ENCODE measurements at places on chromosomes 11 and 22.

GRCh38 chr22:42328130-42328783 is 57.8 kb upstream of the TCF20 start:
- H3K4me1 ChIP-seq = peaks cover 7% of the 10 kb centered on the region
- peaks cover 31% of the 10 kb centered on the region for H3K27me3 ChIP-seq
- H3K27ac ChIP-seq = no peak overlapping the region
- no peaks in the 10 kb centered on the region for H3K36me3 ChIP-seq
- H3K4me3 ChIP-seq = no peak overlapping the region

- H3K27me3 ChIP-seq = no peaks in the 10 kb centered on the region
- no peak for DNase-seq
- H3K36me3 ChIP-seq = no peaks in the 10 kb centered on the region
- no peak overlapping the region for H3K4me3 ChIP-seq
- H3K4me1 ChIP-seq = peaks cover 34% of the 10 kb centered on the region
Measured at GRCh38 chr11:65051398-65051858, 6.9 kb downstream of the NAALADL1 start.

DNA sequence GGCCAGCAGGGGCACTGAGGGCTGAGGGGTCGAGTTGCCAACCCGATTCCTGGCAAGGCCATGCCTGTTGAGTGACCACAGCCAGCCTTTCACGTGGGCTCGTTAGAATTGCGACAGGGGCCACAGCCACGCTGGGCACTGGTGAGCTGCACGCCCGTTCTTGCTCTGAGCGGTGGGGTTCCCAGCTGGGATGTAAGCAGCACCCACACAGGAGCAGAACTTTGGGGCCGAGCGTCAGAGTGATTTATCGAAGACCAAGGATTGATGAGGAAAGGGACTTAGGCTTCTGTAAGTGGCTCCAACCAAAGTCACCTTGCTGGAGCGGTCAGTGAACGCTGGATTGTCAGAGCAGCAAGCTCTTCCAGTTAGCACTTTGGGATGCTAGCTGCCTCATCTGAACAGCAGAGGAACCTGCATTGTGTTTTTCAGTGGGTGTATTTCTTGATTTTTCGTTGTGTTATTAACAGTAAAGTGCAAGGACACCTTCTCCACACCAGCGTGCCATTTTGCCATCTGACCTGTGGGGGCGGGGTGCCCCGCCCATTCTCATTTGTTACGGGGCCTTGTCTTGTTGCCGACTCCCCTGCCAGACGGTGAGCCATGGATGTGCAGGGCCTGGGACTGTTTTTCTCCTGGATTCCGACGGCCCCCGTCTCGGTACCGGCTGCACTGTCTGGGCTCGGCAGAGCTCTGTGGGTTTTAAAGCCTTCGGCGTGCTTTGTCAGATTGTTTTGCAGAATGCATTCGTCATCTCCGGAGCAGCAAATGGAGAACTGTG is 202.5 kb downstream of the TBC1D22A start:
- peaks cover 30% of the 10 kb centered on the region for H3K4me1 ChIP-seq
- H3K27me3 ChIP-seq = no peaks in the 10 kb centered on the region
- H3K4me3 ChIP-seq = no peak overlapping the region
- DNase-seq = no peak

DNA sequence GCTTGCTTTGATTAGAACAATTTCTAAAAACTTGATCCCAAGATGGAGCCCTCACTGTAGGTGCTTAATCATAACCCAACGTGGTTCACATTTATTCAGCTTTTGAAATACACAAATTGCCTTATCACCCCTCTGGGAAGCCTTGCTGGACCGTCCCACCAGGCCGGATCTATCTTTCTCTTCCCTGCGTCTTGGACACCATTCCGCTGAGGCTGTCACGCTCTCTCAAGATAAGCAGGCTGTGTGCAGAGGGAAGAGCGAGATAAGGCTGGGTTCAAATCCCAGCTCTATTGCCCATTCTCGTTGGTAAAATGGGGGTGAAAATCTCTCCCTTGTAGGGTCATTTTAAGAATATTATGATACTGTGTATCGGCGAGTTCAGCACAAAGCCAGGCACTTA is 20.5 kb upstream of the TP53I11 start:
- no peak overlapping the region for H3K4me3 ChIP-seq
- H3K36me3 ChIP-seq = no peaks in the 10 kb centered on the region
- no peak overlapping the region for H3K27ac ChIP-seq
- no peak for DNase-seq
- no peaks in the 10 kb centered on the region for H3K27me3 ChIP-seq

DNA sequence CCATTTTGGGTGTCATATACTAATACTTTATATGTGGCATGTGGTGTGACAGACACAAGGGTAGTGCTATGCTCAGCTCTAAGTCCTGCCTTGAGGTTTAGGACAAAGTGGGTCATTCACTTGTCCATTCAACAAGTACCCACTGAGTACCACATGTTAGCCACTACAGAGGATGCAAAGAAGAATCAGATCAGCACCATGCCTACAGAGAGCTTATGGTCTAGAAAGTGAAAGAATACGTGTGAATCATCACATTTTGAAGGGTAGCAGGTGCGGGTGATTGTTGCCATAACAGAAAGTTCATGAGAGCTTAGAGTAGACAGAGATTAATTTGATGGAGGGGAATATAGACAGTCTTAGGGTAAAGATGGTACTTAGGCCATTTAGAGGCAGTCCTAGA is 18.3 kb downstream of the CLMP start:
- peaks cover 21% of the 10 kb centered on the region for H3K27me3 ChIP-seq
- H3K4me1 ChIP-seq = no peaks in the 10 kb centered on the region
- no peak overlapping the region for H3K4me3 ChIP-seq
- H3K36me3 ChIP-seq = no peaks in the 10 kb centered on the region
- H3K27ac ChIP-seq = no peak overlapping the region
- no peak for DNase-seq

GRCh38 chr11:93194673-93195291 is 3.0 kb downstream of the SLC36A4 start:
- no peaks in the 10 kb centered on the region for H3K36me3 ChIP-seq
- H3K4me1 ChIP-seq = peaks cover 17% of the 10 kb centered on the region
- H3K27ac ChIP-seq = no peak overlapping the region
- no peaks in the 10 kb centered on the region for H3K27me3 ChIP-seq
- peak overlapping the region; percentile 20 for H3K4me3 ChIP-seq
- no peak for DNase-seq

- peak overlapping the region; percentile 23 for H3K4me3 ChIP-seq
- peaks cover 8% of the 10 kb centered on the region for H3K36me3 ChIP-seq
- no peak for DNase-seq
- H3K4me1 ChIP-seq = peaks cover 10% of the 10 kb centered on the region
- H3K27ac ChIP-seq = no peak overlapping the region
Measured at GRCh38 chr11:14587258-14587657, 56.3 kb upstream of the PDE3B start.

DNA sequence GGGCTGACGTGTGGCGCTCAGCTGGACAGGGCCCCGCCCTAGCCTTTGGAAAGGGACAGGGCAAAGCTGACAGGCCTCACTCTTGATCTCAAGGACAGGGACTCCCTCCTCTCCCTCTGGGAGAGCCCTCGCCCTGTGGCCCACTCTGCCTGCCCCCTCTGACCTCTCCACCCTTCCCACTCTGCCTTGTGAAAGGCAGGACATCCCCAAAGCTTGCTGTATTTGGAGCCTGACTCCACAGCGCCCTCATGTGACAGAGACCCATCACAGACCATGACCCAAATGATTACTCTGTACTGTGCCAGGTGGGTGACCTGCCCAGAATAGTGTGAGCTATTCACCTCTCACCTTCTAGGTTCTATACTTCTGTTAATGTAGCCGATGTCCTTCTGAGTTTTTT is 18.8 kb downstream of the P2RY2 start:
- no peaks in the 10 kb centered on the region for H3K4me1 ChIP-seq
- H3K27me3 ChIP-seq = no peaks in the 10 kb centered on the region
- no peak overlapping the region for H3K27ac ChIP-seq

GRCh38 chr11:74473382-74474173 is 6.2 kb upstream of the KCNE3 start:
- no peak overlapping the region for H3K4me3 ChIP-seq
- DNase-seq = no peak
- H3K4me1 ChIP-seq = peaks cover 3% of the 10 kb centered on the region

DNA sequence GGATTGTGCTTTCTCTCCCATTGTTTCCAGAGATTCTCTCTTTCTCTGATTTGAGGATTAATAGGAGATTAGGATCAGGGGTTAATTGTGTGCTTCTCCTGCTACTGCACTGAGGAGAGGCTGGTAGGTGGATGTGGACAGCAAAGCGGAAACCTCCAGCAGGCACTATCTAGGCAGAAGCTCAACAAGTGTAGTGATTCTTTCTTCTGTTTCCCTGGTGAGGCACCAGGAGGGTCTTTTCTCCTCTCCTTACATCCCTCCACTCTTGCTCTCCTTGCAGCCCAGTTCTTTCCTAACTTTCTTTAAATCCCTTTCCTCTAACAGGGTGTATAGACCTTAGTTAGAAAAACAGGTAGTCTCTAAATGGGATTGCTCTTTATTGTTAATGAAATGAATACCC is 1.9 kb upstream of the ZBTB16 start:
- DNase-seq = no peak
- peak overlapping the region; percentile 95 for H3K4me3 ChIP-seq
- H3K27me3 ChIP-seq = peaks cover 34% of the 10 kb centered on the region
- peaks cover 6% of the 10 kb centered on the region for H3K36me3 ChIP-seq
- H3K4me1 ChIP-seq = peaks cover 31% of the 10 kb centered on the region

DNA sequence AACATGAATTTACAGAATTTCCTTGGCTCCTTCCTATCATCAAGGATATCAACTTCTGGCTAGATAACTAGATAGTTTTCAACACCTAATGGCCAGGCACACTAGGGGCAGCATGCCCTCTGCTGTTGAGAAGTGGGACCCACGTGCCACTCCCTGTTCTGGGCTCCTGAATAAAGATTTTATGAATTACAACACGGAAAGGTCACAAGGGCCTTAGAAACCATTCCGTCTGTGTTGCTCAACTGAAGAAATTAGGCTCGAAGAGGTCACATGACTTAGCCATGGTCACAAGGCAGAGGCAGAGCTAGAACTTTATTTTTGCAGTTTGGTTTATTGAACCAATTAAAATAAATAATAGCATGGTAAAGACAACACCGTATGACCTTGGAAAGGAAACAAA is 36.0 kb downstream of the PRCP start:
- no peaks in the 10 kb centered on the region for H3K27me3 ChIP-seq
- H3K36me3 ChIP-seq = no peaks in the 10 kb centered on the region
- peaks cover 39% of the 10 kb centered on the region for H3K4me1 ChIP-seq

GRCh38 chr11:111631666-111632039 is 29.4 kb downstream of the SIK2 start:
- DNase-seq = no peak
- H3K36me3 ChIP-seq = peaks cover 9% of the 10 kb centered on the region
- H3K4me1 ChIP-seq = peaks cover 3% of the 10 kb centered on the region

- H3K4me1 ChIP-seq = no peaks in the 10 kb centered on the region
- peaks cover 11% of the 10 kb centered on the region for H3K27me3 ChIP-seq
- no peak overlapping the region for H3K4me3 ChIP-seq
- no peak for DNase-seq
- H3K27ac ChIP-seq = no peak overlapping the region
Measured at GRCh38 chr11:44789496-44789895, 62.7 kb downstream of the TSPAN18 start.

DNA sequence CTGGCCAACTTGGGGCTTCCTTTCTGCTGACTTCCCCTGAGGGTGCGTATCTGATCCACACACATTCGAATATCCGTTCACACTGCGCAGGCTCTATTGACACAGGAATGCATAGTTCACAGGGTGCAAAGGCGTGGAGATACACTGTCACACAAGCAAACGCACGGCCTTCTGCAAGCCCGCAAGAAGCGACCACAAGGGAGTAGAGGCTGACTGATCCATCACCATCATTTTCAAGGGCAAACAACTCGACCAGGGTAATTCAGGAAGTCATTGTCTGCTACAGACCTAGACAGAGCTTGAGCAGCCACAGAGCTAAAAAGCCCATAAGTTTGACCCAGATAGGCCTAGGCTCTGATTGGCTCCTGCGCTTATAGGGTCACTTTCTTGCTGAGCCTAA is 392.3 kb downstream of the MN1 start:
- no peak overlapping the region for H3K4me3 ChIP-seq
- H3K27ac ChIP-seq = no peak overlapping the region
- DNase-seq = no peak
- peaks cover 9% of the 10 kb centered on the region for H3K27me3 ChIP-seq

GRCh38 chr11:62539238-62539925 is 7.2 kb downstream of the AHNAK start:
- no peak for DNase-seq
- H3K36me3 ChIP-seq = peaks cover 16% of the 10 kb centered on the region
- peaks cover 65% of the 10 kb centered on the region for H3K4me1 ChIP-seq
- peak overlapping the region; percentile 42 for H3K4me3 ChIP-seq
- no peaks in the 10 kb centered on the region for H3K27me3 ChIP-seq

- H3K27ac ChIP-seq = no peak overlapping the region
- H3K27me3 ChIP-seq = no peaks in the 10 kb centered on the region
- H3K4me3 ChIP-seq = no peak overlapping the region
- H3K36me3 ChIP-seq = no peaks in the 10 kb centered on the region
Measured at GRCh38 chr11:12769834-12770345, 95.7 kb downstream of the TEAD1 start.

DNA sequence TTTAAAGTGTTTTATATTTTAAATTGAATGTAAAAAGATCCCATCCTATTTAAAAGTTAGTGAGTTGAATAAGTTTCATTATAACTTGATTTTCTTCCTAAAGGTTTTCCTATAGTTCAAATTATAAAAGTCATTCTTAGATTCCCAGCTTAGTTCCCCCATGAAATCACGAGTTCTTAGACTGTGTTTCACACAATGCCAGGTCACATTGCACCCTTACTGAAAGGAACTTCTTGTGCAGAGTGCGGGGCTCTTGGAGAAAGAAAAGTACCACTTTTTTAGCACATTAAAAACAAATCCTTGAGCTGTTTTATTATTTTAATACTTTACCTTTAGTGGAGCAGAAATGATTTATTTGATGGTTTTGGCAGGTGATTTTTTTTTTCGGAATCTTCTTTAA is 15.6 kb downstream of the GRAP2 start:
- H3K27ac ChIP-seq = no peak overlapping the region
- H3K4me1 ChIP-seq = peaks cover 70% of the 10 kb centered on the region
- no peak for DNase-seq
- H3K27me3 ChIP-seq = no peaks in the 10 kb centered on the region
- no peak overlapping the region for H3K4me3 ChIP-seq
- no peaks in the 10 kb centered on the region for H3K36me3 ChIP-seq

DNA sequence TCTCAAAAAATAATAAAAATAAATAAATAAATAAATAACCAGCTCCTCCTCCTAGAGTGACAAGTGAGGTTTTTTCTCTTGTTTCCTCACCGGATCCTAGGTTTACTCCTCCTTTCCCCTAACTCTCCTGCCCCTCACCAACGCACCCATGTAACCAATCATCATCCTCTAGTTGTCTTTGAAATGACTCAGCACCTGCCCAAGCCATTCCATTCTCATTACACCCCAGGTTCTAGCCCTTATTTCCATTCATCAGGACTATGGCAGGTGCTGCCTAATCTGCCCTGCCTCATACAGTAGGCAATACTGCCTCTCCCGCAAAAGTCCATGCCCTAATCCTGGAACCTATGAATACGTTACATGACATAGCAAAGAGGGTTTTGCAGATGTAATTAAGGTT is 60.4 kb downstream of the BUD13 start:
- H3K27ac ChIP-seq = no peak overlapping the region
- no peak overlapping the region for H3K4me3 ChIP-seq
- H3K36me3 ChIP-seq = no peaks in the 10 kb centered on the region
- H3K27me3 ChIP-seq = peaks cover 51% of the 10 kb centered on the region

- H3K4me1 ChIP-seq = peaks cover 7% of the 10 kb centered on the region
- no peak overlapping the region for H3K27ac ChIP-seq
- no peaks in the 10 kb centered on the region for H3K36me3 ChIP-seq
- no peak for DNase-seq
Measured at GRCh38 chr22:47215851-47216250, 453.4 kb downstream of the TBC1D22A start.

- H3K27ac ChIP-seq = no peak overlapping the region
- H3K27me3 ChIP-seq = peaks cover 26% of the 10 kb centered on the region
- no peak for DNase-seq
- no peak overlapping the region for H3K4me3 ChIP-seq
- H3K36me3 ChIP-seq = no peaks in the 10 kb centered on the region
Measured at GRCh38 chr11:110645253-110645652, 67.0 kb downstream of the ARHGAP20 start.
